ENCODE measurements at places on chromosomes 12 and 14.

GRCh38 chr12:120169946-120170345 is 24.6 kb downstream of the GCN1 start:
- DNase-seq = no peak

DNA sequence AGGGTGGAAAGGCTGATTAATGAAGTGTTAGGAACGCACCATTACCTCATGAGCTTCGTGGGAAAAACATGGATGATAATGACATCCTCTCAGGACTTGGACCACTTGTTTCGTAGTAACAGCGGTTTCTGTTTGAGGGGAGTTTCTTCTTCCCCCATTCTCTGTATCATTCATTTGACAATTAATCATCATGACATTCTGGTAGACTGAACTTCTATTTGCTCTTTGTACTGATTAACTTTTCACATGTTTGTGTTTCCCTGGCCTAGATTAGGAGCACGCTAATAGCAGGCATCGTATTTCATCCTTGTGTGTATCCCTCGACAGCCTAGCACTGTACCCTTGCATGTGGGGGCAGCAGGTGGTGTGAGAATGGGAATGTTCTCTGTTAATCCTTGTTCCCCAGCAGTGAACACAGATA is 8.0 kb downstream of the LRRC74A start:
- no peak for DNase-seq

DNA sequence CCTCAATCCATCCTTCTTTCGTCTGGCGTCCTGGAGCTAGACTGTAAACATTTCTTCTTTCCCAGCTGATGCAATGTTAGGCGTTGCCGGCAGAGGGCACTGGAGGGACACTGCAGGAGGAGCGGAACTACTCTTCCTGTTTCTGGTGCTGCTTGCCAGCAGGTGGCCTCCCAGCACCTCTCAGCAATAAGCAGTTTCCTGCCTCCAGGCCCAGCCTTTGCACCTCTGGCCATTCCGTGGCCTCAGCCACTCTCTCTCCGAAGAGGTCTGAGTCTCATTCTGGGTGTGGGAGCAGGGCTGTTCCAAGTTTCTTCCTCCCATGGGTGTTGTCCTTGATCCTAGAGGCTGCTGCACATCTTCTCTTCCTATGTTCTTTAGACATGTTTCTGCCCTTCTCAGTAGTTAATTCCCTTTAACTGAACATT is 7.5 kb upstream of the ASPG start:
- DNase-seq = peak; percentile 54

- no peak for DNase-seq
Observed at GRCh38 chr12:117972301-117972700, 3.5 kb upstream of the KSR2 start.

- DNase-seq = no peak
Observed at GRCh38 chr12:108047071-108047550, 82.0 kb upstream of the WSCD2 start.

DNA sequence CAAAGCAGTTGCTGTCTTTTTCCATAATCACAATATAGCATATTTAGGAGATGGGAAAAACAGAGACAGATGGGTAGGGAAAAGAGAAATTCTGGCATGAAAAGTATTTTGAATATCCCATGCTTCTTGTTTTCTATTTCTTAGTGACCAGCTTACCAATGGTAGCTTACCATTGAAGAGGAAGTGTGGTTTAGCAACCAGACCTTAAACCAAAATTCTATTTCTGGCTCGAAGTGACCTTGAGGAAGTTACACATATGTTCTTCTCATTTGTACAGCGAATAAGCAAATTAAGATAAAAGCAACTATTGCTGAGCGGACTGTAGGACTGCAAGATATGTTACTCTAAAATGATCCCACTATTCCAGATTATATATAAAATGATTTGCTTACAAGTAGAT is 82.9 kb downstream of the FGD4 start:
- DNase-seq = no peak

DNA sequence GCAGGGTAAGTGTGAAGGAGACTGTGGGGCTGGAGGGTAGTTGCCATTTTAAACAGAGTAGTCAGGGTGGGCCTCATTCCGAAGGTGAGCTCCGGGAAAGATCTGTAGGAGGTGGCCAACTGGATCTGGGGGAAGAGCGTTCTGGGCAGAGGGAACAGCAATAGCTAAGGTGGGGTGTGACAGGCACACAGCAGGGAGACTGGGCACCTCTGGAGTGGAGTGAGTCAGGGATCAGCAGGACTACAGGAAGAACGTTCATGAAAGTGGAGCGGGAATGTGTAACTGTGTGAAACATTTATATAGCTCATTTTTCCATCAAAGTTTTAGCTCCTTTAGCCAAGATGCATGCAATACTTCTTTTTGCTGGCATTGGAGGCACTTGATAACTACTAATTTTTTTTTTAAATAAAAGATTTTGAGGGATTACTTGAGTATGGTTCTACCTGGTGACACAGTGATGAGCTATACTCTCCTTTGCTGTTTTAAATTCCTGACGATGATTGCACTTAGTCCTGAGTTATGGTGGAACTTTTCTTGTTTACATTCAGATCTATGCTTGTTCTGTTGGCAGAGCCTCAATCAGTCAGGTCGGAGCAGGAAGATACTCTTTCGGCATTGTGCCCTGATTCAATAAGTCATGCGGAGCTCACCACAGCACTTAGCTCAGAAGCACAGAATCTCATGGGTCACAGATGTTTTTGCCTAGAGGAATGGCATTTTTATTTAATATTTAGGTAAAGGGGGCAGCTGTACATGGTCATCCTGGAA is 106.4 kb downstream of the WIF1 start:
- DNase-seq = no peak

GRCh38 chr12:116927244-116927940 is 16.6 kb downstream of the FBXW8 start:
- DNase-seq = no peak

DNA sequence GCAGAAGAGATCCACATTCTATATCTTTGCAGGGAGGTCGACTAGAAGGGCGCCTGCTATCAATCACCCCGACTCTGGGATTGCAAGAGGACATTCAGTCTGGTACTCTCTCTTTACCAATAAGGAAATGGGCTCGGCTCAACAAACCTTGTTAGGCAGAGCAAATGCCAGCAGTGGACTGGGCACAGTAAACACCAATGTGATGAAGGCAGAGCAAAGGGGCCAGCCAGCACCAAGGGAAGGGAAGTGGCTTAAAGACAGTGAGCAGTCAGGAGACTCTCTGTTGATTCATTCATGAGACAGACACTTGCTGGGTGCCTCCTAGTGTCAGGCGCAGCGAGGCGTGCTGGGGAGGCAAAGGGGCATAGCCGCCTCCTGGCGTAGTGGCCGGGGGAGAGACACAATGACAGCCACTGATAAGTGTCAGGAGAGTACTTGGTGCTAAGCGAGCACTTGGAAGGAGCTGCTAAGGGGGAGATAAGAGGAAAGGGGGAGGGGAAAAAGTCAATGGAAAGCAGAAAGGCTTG is 34.1 kb downstream of the TMCC3 start:
- DNase-seq = no peak

DNA sequence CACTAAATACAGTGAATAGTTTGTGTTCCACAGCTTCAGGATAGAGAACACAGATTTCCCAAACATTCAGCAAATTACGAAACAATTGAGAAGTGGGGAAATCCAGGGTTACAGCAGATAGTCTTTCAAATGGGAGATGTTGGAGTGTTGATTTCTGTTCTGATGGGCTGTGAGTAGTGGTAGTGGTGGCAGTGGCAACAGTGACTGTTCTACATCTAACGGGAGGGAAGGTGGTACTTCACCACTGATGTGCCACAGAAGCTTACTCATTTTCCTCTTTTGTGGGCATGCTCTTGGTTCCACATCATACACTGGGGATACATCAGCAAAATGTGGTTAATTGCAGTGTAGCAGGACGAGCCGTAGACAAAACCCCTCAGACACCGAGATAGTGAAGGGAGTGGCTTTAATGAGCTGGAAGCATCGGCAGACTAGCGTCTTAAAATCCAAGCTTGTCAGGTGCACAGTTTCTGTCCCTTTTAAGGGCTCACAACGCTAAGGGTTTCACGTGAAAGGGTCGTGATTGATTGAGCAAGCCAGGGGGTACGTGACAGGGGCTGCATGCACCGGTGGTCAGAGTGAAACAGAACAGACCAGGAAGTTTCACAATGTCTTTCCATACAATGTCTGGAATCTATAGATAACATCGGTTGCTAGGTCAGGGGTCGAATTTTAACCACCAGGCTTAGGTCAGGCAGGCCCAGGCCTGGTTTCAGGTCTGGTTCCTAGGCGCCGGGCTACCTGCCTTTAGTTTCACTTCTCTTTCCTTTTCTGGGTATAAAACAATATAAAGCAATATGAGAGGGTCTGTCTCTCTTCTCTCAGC is 330.6 kb upstream of the FBXO33 start:
- peak; percentile 50 for DNase-seq

DNA sequence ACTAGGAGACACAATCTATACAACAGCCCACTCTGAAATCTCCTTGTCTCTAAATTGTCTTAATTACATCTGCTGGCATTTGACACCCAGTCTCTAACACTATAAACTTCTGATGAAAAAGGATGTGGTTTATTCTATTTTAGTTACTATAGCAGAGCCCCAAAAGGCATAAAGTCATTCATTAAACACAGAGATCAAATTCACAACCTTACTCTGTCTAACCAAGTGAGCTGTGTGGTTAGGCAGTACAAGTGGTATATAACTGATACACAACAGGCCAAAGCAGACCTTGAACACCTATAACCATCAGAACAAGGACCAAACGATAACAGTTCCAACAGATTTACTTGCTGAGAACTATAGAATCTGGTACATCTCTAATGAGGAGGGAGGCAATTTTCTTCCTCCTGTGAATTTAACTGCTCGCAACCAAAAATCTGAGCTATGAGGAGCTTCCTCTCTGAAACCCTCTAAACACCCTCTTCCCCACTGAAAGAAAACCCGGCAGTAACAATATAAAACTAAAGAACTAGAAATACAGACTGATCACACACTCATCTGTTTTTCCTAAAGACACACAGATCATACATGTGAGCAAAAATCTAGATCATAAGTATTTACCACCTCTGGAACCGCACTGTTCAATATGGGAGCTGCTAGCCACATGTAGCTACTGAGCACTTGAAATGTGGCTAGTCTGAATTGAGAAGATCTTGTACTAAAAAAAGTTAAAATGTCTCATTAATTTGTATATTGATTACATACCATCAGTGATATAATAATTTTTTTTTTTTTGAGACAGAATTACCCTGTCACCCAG is 17.7 kb downstream of the SPPL3 start:
- peak; percentile 20 for DNase-seq

DNA sequence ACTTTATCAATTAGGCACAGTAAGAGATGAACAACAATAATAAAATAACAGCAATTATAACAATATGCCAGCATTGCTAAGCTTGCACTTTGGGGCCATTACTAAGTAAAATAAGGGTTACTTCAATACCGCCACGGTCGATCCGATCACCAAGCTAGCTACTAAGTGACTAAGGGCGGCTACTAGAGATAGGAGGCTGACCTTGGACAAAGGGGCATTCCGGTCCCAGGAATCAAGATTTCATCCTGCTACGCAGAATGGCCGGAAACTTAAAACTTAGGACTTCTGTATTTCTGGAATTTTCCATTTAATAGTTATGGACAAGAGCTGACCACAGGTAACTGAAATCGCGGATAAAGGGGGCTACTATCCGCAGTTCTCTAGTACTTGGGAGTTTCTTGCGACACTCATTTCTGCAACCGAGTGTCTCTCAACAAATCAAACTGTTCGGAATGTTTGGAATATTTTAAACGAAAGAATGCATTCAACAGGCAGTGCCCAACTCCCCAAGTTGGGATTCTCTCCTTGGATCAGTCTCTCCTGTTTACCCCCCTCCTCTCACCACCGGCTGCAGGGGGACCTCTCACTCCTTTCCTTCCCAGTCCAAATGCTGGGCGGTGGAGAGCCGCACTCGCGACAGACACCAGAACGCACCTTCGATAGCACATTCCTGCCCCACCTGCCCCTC is 650 bp downstream of the HEBP1 start:
- no peak for DNase-seq

DNA sequence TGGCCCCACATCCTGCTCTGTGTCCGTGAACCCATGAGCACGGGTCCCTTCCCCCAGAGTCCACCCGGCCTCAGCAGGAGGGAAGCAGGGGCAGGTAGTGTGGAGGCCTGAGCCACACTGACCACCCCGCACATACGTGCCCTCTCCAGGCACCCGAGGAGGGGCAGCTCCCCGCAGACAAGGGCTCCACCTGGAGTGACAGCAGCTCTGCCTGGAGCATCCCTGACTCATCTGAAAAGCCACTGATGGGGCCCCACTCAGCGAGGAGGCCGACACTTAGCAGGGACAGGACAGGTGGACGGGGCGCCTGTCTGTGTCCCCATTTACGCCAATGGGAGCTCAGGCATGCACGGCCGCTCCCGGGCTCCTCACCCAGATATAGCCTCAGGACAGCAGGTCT is 237.6 kb upstream of the SFSWAP start:
- DNase-seq = no peak

DNA sequence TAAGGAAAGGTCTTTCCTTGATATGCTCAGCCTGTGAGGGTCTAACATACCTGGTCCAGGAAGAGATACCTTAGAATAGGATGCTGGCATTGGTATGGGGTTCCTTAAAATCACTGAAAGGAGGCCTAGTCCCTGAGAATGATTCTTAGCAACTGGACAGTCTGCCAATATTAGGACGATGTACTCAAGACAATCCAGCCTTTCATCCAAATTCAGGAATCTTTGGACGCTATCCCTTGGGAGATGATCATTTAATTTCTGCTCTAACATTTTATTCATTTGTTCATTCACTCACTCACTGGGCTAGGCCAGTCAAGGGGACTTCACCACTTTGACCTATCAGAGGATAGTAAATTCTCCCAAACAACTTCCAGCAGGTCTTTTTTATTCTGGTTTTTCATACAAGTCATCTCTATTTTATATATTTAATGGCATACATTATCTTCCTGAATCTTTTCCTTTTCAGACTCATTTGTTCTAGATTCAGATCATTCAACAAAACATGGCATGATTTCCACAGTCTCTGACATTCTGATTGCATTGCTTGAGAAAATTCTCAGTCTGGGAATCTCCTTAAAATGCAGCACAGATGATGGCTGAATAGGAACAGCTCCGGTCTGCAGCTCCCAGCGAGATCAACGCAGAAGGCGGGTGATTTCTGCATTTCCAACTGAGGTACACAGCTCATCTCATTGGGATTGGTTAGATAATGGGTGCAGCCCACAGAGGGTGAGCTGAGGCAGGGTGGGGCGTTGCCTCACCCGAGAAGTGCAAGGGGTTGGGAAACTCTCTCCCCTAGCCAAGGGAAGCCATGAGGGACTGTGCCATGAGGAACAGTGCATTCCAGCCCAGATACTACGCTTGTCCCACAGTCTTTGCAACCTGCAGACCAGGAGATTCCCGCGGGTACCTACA is 118.0 kb upstream of the PRICKLE1 start:
- no peak for DNase-seq

All from GM06990 (cell line).